ENCODE measurements at places on chromosomes 2 and 18.
A peak's percentile ranks its signal among the peaks of the same experiment; 100 is the strongest.

- DNase-seq: no peak
These were observed 61.1 kb downstream of the SMCHD1 start for GRCh38 chr18:2716394-2717326.

DNA sequence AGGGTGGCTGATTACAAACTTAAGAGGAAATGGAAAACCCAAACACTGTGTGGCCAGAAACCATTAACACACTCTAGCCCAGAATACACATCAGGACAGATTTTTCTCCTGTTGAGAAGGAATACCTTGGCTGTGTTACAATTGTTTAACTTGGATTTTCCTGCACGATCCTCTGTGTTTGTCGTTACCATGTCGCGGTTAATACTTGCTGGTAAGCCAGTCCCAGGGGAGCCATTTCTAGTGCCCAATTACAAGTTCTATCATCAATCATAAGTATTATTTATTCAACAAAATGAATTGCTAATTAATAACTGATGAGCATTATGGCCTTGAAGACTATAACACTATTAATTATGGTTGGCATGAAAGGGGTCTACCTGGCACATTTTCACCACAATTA is 146.8 kb downstream of the LNPK start:
- DNase-seq: no peak

GRCh38 chr2:50901510-50901909 is 130.4 kb downstream of the NRXN1 start:
- no peak for DNase-seq

GRCh38 chr2:111094691-111095090 is 26.0 kb upstream of the BCL2L11 start:
- DNase-seq: no peak

DNA sequence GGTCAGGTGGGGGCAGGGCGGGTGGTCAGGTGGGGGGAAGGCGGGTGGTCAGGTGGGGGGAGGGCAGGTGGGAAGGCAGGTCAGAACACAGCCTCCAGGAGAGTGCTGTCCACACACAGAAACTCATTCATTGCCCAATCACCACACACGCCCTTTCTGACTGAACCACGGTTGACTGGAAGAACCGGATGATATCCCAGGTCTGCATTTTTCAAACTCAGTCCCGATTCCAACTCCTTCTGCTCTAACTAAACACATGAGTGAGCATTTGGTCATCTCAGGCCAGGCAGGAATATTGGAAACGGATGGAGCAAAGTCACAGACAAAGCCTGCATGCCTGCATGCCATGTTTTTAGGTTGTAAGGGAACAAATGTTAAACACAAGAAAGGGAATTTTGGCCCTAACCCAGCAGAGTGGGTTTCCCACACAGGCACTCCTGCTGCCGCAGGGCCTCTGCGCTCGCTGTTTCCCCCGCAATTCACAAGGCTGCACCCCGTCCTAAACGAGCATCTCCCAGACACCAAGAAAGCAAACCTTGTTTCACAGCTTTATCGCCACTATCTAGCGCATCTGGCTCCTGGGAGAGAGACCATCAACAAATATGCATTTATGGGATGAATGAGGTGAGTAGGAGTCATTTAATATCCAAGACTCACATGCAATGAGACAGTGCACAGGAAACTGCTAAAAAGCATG is 100.1 kb downstream of the ZNF516 start:
- no peak for DNase-seq

- DNase-seq: no peak
These were observed 1167.5 kb downstream of the DPP10 start for GRCh38 chr2:115609978-115610377.

GRCh38 chr2:8790739-8791162 is 46.7 kb downstream of the KIDINS220 start:
- no peak for DNase-seq

- DNase-seq: no peak
These were observed 118.4 kb downstream of the PID1 start for GRCh38 chr2:229152674-229153073.

DNA sequence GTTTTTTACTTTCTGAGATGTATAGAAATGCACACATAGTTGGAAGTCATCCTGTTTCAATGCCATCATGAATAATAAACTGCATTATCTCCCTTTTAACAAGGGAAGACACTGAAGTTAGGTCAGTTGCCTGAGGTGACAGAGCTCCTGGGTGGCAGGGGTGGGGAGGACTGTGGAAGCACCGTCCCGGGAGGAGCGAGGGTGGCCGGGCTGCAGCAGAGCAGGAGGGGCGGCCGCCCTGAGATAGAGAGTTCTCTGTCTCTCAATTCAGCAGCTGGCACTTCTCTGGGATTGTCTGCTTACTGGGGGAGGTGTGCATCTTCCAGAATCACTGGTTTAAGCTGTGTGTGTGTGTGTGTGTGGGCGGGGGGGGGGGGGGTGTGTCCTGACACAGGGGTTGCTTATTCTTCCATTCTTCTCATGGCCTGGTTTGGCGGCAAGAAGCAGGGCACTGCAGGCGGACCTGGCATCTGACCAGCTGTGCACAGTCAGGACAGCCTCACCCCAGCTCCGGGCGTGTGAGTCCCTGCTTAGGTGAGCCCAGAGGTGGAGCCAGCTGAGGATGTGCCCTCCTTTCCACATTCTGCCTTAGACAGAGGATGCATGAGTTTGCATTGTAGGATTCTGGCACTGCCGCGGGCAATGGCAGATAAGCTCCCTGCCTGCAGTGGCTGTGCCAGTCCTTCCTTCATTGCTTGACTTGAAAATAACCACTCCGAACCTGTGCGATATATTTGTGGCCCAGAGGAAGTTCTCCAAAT is 40.4 kb downstream of the VWA3B start:
- DNase-seq: no peak

DNA sequence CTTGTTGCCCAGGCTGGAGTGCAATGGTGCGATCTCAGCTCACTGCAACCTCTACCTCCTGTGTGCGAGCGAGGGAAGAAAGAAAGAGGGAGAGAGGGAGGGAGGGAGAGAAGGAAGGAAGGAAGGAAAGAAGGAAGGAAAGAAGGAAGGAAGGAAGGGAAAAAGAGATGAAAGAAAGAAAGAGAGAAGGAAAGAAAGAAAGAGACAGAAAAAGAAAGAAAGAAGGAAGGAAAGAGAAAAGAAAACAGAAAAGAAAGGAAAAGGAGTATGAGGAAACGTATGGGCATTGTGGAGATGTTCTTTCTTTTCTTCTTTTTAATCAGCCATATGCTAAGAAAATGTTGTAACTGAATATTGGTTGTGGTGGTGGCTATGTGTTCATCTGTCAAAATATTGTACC is 16.5 kb downstream of the CLK1 start:
- no peak for DNase-seq

DNA sequence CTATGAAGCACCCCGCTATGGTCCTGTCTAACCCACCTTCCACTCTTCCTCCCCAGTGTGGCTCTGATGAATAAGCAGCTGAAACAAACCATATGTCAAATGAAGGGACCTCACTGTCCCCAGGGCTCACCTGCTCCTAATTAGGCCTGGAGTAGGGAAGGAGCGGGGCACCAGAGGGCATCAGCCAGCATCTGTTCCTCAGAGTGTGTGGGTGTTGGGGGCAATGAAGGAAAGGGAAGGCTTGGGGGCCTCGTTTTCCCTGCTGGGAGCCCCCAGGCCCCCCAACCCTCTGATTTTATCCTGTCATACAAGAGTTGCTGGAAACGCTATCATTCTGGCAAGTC is 274.7 kb downstream of the HAUS1 start:
- DNase-seq: no peak

GRCh38 chr18:62838475-62839098 is 123.2 kb downstream of the PHLPP1 start:
- no peak for DNase-seq

- DNase-seq: no peak
These were observed 16.8 kb upstream of the ITGA4 start for GRCh38 chr2:181440344-181440743.

GRCh38 chr18:34492652-34493051 is 217.4 kb upstream of the DTNA start:
- no peak for DNase-seq

DNA sequence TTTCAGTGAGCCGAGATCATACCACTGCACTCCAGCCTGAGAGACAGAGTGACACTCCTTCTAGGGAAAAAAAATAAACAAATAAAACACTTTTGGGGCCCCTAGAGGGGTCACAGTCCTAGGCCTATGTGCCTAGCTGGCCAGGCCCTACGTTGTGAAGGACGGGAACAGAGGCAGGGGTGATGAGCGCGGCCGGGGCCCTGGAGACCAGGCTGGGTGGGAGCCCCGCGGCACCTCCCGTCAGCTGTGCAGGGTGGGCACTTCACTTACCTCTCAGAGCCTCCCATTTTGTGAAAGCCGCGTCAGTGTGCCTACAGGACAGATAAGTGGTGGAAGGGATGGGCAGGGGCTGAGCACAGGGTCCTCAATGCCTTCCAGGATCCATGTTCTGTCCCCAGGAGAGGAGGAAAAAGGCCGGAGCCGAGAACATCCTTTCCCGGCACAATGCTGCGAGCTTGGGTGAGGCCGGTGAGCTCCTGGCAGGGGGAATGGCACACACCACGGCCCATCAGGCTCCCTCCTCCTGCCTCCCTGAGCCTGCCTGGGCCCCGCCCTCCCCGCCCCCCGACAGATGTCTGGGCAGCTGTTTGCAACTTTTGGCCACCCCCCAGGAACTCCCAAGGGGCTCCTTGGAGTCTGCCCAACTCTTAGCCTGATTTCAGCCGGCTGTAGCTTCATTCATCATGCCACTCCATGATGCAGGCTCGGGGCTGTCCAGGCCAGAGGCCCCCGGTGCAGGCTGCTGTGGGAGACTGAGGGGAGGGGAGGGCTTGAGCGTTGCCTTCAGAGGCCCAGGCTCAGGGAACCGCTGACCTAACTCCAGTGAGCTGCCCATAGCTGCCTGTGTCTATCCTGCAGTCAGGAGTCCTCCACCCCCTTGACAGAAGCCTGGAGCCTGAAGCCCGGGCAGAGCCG is 196.5 kb downstream of the TFCP2L1 start:
- DNase-seq: no peak

GRCh38 chr2:72859831-72860262 is 27.4 kb upstream of the SPR start:
- peak; percentile 26 for DNase-seq

- no peak for DNase-seq
These were observed 34.2 kb downstream of the IMPA2 start for GRCh38 chr18:12015416-12016062.

- DNase-seq: no peak
These were observed 16.4 kb upstream of the SERPINB13 start for GRCh38 chr18:63570721-63571120.

DNA sequence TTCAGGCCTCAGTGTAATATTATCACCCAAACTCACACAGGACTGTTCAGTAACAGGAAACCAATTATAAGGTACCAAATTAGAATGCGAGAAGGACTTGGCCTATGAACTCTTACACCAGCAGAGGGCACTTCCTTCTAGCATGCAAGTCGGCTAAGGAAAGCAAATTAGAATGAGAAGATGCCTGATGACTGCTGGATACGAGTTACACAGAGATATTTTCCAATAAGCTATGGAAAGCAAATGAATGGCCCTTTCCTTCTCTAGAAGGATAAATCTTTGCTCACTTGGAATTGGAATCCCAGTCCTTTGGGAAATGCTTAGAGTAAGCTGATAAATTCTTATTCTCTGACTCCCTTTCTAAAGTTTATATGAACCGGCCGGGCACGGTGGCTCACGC is 109.8 kb downstream of the AP1S3 start:
- no peak for DNase-seq
